ENCODE measurements at places on chromosomes 16 and 17.

- DNase-seq: no peak
These were observed 32.1 kb downstream of the RNF112 start for GRCh38 chr17:19443148-19443547.

DNA sequence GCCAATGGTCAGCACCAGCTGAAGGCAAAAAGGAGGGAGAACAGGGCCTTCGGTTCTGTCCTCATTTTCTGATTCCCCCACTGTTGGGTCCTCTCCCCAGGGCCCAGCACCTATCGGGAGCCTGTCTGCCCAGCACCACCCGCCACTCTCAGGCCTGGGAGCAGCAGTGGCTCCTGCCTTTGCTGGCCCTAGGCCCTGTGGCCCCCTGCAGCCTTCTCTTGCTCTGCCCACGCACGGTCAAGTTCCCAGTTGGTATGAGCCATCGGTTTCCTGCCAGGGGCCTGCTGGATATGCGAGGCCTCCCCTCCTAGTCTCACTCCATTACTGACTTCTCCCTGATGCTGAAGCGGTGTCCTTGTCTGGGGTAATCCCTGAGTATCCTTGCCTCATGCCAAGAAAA is 37.5 kb downstream of the HSBP1 start:
- DNase-seq: no peak

- no peak for DNase-seq
These were observed 375.0 kb downstream of the KCNJ2 start for GRCh38 chr17:70544317-70544716.

GRCh38 chr16:49189286-49189685 is 92.4 kb downstream of the CBLN1 start:
- DNase-seq: no peak

- DNase-seq: no peak
These were observed 69.2 kb upstream of the KIFC3 start for GRCh38 chr16:57871456-57871855.

DNA sequence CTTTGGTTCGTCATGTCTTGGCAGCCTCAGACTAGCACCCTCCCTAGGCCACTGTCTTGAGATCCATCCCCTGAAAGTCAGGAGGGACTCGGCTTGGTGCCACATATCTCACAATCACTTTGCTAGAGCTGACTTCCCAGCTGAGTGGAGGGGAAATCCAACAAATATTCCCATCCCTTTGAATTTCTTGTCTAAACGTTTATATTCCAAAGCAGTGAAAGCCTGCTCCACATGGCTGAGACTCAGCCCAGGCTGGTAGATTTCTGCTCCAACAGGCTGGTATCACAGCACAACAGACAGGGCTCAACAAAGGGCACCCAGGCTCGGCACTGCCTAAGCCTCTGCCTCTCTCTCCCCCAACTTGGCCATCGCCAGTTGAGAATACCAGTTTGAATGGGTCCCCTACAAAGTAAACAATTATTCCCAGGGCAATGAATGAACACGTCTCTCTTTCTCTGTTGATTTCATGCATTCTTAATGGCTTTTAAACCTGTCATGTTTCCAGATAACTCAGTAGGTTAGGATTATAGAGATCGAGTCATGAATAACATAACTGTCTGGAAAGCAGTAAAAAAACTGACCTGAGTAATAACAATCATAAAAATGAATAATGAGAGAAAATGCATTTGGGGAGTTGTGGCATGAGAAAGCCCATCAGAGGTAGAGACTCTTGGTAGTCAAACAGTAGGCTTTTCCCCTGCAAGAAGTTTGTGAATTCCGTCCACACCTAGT is 1.0 kb downstream of the KRT13 start:
- DNase-seq: no peak

GRCh38 chr16:11129378-11129781 is 126.6 kb downstream of the SOCS1 start:
- DNase-seq: no peak

GRCh38 chr16:88055356-88055755 is 104.1 kb downstream of the BANP start:
- DNase-seq: no peak

GRCh38 chr16:26795184-26795583 is 271.5 kb upstream of the C16orf82 start:
- no peak for DNase-seq

DNA sequence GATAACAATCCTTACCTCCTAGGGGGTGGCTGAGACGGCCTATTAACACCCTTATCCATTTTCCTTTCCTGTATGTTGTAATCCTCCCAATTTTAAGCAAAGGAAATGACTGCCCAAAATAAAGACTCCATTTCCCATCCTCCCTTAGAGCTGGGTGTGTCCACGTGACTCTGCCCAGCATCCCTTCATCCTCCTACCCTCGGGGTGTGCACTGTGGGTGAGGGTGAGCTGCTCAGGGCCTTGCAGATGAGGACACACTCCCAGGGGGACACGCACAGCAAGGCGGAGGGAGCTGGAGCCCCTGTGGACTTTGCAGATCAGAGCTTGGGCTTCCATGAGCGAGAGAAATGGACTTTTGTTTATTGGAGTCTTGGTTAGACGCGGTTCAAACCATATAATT is 186.8 kb downstream of the IRF8 start:
- DNase-seq: no peak

- DNase-seq: no peak
These were observed 155.6 kb upstream of the PLCG2 start for GRCh38 chr16:81623365-81624102.

DNA sequence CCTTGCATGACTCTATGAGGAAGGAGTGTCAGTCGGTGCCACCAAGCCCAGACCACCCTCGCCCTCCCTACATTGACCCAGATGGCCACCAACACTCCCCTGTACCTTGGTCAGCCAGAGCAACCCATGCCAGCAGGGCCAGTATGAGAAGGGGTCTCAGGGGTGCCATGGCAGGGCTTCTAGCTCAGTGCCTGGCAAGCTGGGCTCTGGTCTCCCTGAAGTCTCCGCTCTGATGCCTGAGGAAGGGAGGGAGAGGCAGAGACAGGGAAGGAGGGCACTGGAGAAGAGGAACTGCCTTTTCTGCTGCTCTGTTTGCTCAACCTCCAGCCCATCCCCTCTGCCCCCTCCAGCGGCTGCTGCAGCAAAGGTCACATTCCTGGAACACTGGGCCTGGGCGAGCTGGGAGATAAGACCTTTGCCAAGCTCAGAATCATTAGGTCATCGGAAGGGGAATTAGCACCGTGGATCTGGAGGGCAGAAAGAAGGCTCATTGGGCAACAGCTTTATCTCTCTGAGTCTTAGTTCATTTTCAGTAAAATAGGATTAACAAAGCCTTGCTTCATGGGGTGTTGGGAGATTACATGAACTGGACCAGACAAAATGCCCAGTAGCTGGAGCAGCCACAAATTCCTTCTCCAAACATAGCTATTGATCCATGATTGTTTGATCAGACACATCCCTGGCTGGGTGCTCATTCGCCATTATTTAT is at the start of gene VTN:
TSS of gene VTN (minus strand) at position 273 of the 709 bp plus-strand sequence. CDS start at position 169, 104 bp downstream.
- DNase-seq: no peak

GRCh38 chr16:76195056-76195455 is 82.1 kb upstream of the CNTNAP4 start:
- DNase-seq: no peak

Measured in stimulated activated CD4-positive, alpha-beta T cell treated with anti-CD3 and anti-CD28 coated beads, TNF-alpha, amount 100 ng/mL, for 48 hours (primary cell).